ENCODE measurements at places on chromosomes 12 and 14. TPM values are rescaled to one million over a fixed set of nuclear protein-coding genes. Genes with fewer than 3 reads are reported as not detected.
A peak's percentile ranks its signal among the peaks of the same experiment; 100 is the strongest.

DNA sequence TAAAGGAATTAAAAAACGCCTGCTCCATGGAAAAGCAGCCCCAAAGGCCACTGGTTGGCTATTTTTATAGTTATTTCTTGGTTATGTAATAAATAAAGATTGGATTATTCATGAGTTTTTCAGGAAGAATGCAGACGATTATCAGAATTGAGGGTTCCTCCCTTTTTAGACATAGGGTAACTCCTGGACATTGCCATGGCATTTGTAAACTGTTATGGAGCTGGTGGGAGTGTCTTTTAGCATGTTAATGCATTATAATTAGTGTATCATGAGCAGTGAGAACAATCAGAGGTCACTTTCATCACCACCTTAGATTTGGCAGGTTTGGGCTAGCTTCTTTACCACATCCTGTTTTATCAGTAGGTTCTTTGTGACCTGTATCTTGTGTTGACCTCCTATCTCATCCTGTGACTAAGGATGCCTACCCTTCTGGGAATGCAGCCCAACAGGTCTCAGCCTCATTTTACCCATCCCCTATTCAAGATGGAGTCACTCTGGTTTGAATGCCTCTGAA is 728.7 kb downstream of the GALC start:
- no peak for DNase-seq
- no peak overlapping the region for H3K4me3 ChIP-seq
- no peak overlapping the region for H3K27ac ChIP-seq
- no peaks in the 10 kb centered on the region for H3K27me3 ChIP-seq
- H3K4me1 ChIP-seq = no peaks in the 10 kb centered on the region
- H3K36me3 ChIP-seq = no peaks in the 10 kb centered on the region

- H3K4me1 ChIP-seq = no peaks in the 10 kb centered on the region
- no peaks in the 10 kb centered on the region for H3K27me3 ChIP-seq
- no peak for DNase-seq
- no peak overlapping the region for H3K27ac ChIP-seq
- no peaks in the 10 kb centered on the region for H3K36me3 ChIP-seq
These were observed 90.9 kb upstream of the CCDC196 start for GRCh38 chr14:66395300-66395699.

KRT73 gene
- polyA plus RNA-seq = 0.11 TPM

CFAP54 gene
- polyA plus RNA-seq = 1.2 TPM

- H3K27ac ChIP-seq = peak overlapping the region; percentile 58
- H3K4me3 ChIP-seq = no peak overlapping the region
- no peak for DNase-seq
- peaks cover 70% of the 10 kb centered on the region for H3K36me3 ChIP-seq
These were observed 65.9 kb downstream of the DCAF5 start for GRCh38 chr14:69087061-69087461.
